NCI-H2107 (cell line): ENCODE measurements at places on chromosomes 11 and 22.

DNA sequence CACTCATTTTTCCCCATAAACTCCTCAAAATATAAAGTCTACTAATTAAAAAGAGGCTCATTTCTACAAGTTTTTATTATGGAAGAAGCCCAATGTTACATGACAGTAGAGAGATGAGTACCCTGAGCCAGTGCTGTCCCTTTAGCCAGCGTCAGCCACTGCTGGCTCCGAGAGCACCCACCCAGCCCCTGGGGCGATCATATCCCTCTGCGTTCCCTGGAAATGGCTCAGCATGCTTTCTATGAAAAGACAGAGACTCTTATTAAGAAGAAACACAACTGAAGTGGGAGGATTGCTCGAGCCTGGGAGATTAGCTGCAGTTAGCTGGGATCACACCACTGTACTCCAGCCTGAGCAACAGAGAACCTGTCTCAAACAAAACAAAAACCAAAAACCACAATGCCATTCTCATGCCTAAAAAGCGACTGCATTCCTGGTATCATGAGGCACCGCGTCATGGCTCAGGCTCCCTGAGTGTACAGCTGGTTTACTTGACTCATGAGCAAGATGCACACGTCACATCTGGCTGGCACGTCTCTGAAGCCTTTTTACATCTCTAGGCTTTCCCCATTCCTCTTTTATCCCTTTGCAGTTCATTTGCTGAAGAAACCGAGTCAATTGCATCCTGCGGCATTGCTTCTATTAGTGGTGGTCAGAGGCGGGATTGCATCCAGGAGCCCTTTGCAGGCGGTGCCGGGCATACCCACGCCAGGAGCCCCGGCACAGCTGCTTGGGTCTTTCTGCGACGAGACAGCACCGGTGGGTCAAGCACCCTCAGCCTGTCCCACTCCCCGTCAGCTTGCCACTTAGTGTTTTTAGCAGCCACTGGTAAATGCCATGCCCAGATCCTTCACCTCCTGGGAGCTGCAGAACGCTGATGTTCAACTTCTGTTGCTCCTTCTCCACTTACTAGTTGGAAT lies 119.9 kb downstream of the CTTN start:
- peak; percentile 49 for DNase-seq

GRCh38 chr11:72015511-72016061 lies 16.9 kb downstream of the IL18BP start:
- DNase-seq: no peak

- DNase-seq: no peak
These were observed 30.8 kb downstream of the BLID start for GRCh38 chr11:122085264-122085663.

DNA sequence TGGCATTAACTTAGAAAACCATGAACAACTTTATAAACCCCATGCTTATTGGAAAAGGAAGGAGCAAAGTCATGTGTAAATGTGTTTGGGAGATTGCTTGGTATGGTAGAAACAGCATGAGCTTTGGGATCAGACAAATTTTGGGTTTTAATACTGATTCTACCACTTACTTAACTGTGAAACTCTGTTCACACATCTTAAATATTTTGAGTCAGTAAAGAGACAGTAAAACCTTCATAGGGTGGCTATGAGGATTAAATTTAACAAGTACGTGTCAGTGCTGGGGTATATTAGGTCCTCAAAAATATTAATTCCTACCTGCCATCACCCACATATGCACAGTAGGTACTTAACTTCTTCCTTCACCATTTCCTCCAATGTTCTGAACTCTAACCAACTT lies 96.5 kb downstream of the CD44 start:
- no peak for DNase-seq

DNA sequence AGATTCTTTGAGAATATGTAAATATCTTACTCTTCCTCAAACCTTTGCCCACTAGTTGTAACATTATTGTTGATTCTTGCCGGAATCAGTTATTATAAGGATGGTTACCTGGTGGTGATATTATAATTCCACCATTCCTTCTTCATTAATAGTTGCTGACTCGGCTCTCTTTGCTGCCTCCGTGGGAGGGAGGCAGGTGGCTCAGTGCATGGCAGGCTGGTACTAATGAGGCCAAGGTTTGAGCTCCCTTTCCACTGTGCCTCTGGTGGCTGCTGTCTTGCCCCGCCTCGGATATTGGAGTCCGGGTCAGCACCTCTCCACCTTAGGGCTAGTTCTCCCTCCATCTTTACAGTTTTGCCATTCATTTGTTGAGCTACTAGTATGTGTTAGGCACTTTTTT lies 12.7 kb downstream of the CD6 start:
- DNase-seq: no peak

DNA sequence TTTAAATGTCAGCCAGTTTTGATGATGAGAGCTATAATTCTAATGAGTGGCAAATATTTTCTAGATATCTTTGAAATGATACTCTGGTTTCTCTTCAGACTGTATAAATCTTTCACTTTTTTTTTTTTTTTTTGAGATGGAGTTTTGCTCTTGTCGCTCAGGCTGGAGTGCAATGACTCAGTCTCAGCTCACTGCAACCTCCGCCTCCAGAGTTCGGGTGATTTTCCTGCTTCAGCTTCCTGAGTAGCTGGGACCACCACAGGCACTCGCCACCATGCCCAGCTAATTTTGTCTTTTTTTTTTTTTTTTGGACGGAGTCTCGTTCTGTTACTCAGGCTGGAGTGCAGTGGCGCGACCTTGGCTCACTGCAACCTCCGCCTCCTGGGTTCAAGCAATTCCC lies 113.6 kb downstream of the TEAD1 start:
- no peak for DNase-seq

DNA sequence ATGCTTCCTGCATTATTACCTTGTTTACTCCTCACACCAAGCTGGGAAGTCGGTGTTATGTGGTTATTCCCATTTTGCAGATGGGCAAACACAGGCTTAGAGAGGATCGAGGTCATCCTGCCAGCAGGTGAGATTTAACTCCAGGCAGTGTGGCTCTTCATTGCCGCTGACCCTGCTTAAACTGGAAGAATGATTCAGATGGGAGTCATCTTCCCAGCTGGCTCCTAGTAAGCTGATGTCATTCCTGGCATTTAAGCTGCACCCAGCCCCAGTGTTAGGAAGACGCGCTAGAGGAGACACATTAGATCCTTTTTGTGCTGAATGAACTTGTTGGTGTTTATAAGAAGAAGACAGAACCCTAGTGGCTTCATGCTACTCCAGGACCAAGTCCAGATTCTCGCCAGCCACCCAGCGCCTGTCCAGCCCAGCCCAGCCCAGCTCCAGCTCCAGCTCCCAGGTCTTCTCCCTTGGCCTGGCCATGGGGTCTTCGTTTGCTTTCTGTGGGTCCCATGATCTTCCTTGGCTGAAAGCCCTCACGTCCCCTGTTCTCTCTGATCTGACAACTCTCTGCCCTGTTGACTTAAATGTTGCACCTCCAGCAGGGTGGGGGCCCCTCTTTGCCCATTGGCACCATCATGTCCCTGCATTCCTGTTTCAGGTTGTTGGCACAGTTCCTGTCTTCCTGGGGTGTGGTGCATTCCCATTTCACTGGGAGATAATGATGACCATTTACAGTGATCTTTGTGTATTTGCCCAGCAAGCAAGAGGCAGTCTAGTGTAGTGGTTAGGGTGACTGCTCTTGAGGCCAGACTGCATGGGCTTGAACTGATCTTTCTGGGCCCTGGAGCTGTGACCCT lies 13.6 kb downstream of the PARVB start:
- no peak for DNase-seq
